ENCODE measurements at places on chromosomes 3 and 15. TPM values are rescaled to one million over a fixed set of nuclear protein-coding genes. Genes with fewer than 3 reads are reported as not detected.

The ZCWPW2 gene
- total RNA-seq, result not detected

The DNAH12 gene
- not detected for total RNA-seq

The PPP1R14D gene
- not detected for total RNA-seq

The ACKR2 gene
- 0.89 TPM for total RNA-seq

The NAALADL2 gene
- 0.33 TPM for total RNA-seq

The ISLR gene
- 2.8 TPM for total RNA-seq

The TLR9 gene
- total RNA-seq, result not detected

The TP63 gene
- total RNA-seq, result 0.25 TPM

The CLDN18 gene
- total RNA-seq, result not detected

The SLC28A2 gene
- not detected for total RNA-seq

The POLR2M gene
- 544 TPM for total RNA-seq

The MYRIP gene
- total RNA-seq, result not detected

The ARPIN gene
- 9.0 TPM for total RNA-seq

The PLA2G4D gene
- not detected for total RNA-seq

The FAH gene
- 51.2 TPM for total RNA-seq

The RYR3 gene
- under 0.01 TPM for total RNA-seq

The GOLGA6B gene
- total RNA-seq, result not detected

The KNL1 gene
- total RNA-seq, result 1.3 TPM

The PLA2G4F gene
- not detected for total RNA-seq

The DAZL gene
- total RNA-seq, result not detected

The SEC22A gene
- 21.4 TPM for total RNA-seq

The FOXL2 gene
- total RNA-seq, result 0.13 TPM

The SCAMP5 gene
- total RNA-seq, result 11.5 TPM

The LRRC2 gene
- 0.16 TPM for total RNA-seq

The CISH gene
- total RNA-seq, result 5.3 TPM

The LARP6 gene
- 42.5 TPM for total RNA-seq

The TMEM212 gene
- total RNA-seq, result not detected

The LMAN1L gene
- total RNA-seq, result not detected

The CHRNB4 gene
- total RNA-seq, result 0.13 TPM

The SI gene
- total RNA-seq, result not detected

The PDCD10 gene
- 43.5 TPM for total RNA-seq

The THBS1 gene
- total RNA-seq, result 94.2 TPM

The DNASE1L3 gene
- total RNA-seq, result not detected

The XXYLT1 gene
- 30.3 TPM for total RNA-seq

The STRIT1 gene
- total RNA-seq, result not detected

The GOLGA6L4 gene
- total RNA-seq, result 0.49 TPM

The TMCO5A gene
- not detected for total RNA-seq

The FSD2 gene
- total RNA-seq, result not detected

The LXN gene
- 82.9 TPM for total RNA-seq

The DISP2 gene
- total RNA-seq, result 0.38 TPM

The GHSR gene
- not detected for total RNA-seq

Data from mesangial cell (primary cell).